ENCODE measurements at places on chromosomes 2 and 18. TPM values are rescaled to one million over a fixed set of nuclear protein-coding genes. Genes with fewer than 3 reads are reported as not detected.

Gene CRYGD
- not detected for total RNA-seq

Gene POTEI
- not detected for total RNA-seq

Gene IL36G
- not detected for total RNA-seq

Gene ELOA2
- not detected for total RNA-seq

Gene TOGARAM2
- total RNA-seq = 0.11 TPM

Gene PMAIP1
- 67.4 TPM for total RNA-seq

Gene AMER3
- not detected for total RNA-seq

Gene TDRD15
- total RNA-seq = not detected

Gene ANKRD36C
- total RNA-seq = 64.6 TPM

Gene ZSWIM2
- 0.62 TPM for total RNA-seq
